ENCODE measurements at places on chromosomes 3 and 15.

DNA sequence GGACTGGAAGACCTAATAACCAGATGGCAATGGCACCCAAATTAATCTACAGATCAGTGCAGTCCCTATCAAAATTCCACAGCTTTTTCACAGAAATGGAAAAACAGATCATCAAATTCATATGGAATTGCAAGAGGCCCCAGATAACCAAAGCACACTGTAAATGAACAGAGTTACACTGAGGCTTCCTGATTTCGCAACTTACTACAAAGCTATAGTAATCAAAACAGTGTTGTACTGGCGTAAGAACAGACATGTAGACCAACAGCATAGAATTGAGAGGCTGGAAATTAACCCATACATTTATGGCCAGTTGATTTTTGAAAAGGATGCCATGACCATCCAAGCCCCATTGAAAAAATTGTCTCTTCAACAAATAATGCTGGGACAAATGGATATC lies 16.2 kb downstream of the XPC start:
- no peak for DNase-seq

DNA sequence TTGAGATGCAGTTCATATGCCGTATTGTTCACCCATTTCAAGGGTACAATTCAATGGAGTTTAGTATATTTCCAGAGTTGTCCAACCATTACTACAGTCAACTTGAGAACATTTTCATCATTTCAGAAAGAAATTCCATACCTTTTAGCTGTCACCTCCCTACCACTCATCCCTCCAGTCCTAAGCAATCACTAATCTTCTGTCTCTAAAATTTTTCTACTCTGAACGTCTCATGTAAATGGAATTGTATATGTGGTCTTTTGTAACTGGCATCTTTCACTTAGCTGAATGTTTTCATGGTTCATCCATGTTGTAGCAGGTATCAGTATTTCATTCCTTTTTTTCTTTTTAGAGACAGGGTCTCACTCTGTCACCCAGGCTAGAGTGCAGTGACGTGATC lies 51.1 kb downstream of the CMTM7 start:
- DNase-seq = no peak

GRCh38 chr3:184259396-184259877 lies 1.9 kb downstream of the CAMK2N2 start:
- DNase-seq = no peak

DNA sequence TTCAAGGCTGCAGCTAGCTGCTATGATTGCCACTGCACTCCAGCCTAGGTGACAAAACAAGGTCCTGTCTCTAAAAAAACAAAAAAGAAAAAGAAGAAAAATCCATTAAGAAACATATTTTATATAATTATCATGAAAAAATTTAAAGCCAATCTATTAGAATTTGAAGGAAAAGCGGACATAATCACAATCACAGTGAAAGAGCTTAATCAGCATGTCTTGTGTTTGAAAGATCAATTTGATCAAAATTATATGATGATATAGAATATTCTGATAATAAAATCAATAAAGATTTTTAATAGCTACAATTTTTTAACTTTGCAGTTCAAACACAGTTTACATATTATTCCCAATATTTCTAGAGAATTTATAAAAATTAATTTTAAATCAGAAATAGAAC lies 210.1 kb downstream of the MEX3B start:
- no peak for DNase-seq

GRCh38 chr3:50293079-50293801 lies 1.0 kb upstream of the IFRD2 start:
- DNase-seq = no peak

- no peak for DNase-seq
These were observed 270.0 kb downstream of the GOLGA6L6 start for GRCh38 chr15:20271647-20272046.

GRCh38 chr3:34033839-34034238 lies 235.4 kb downstream of the PDCD6IP start:
- no peak for DNase-seq

- DNase-seq = no peak
These were observed 322.6 kb downstream of the THSD4 start for GRCh38 chr15:71437919-71438318.
